ENCODE measurements at places on chromosomes 1 and 21.

GRCh38 chr1:3799976-3800685, 3.8 kb upstream of the LRRC47 start:
- no peak for DNase-seq

DNA sequence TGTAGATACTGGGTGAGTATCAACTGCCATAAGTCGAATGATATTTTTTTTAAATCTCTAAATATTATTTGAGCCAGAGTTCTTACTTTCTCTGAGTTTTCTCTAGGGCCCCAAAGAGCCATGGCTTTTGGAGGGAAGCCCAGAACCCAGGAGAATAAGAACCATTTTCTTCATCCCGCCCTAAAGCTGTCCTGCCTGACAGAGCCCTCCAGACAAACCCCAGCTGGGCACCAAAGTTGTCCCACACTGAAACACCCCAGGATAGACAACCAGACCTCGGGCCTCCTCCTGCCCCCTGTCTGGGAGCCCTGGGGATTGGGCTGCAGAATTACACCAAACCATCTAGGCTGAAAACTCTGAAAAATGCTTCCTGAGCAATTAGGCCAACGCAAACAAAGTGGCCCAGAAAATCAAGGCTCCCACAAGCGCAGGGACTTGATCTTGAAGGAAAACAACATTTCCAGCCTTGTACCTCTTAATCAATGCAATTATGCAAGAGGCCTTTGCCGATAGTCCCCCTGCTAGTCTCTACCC, 113.1 kb downstream of the RRAGC start:
- DNase-seq: no peak

DNA sequence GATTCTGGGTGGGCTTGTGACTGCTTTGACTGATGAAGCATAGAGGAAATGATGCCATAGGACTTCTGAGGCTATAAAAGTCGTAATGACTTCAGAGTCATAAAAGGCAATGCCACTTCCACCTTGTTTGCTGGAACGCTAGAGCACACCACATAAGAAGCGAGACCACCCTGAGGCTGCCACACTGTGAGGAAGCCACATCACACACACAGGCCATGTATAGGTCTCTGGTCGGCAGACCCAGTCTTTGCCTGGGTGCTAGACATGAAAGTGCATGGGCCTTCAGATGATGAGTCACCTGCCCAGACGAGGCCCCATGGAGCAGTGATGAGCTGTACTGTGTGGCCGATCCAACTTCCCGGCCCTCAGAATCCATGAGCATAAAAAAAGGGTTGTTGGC, 14.2 kb upstream of the KANK4 start:
- DNase-seq: no peak

- DNase-seq: no peak
These were observed 1.6 kb downstream of the ABCA4 start for GRCh38 chr1:94119306-94119705.

DNA sequence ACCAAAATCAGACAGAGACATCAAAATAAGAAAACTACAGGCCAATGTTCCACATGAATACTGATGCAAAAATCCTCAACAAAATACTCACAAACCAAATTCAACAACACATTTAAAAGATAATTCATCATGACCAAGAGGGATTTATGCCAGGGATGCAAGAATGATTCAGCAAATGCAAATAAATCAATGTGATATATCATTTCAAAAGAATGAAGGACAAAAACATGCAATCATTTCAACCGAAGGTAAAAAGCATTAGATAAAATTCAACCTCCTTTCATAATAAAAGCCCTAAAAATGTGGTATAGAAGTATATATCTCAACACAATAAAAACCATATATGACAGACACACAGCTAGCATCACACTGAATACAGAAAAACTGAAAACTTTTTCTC, 81.5 kb upstream of the LYPLAL1 start:
- DNase-seq: no peak

- DNase-seq: no peak
These were observed 15.9 kb downstream of the BMP8A start for GRCh38 chr1:39507230-39507928.

GRCh38 chr1:103122983-103123720, 14.8 kb upstream of the COL11A1 start:
- DNase-seq: no peak

DNA sequence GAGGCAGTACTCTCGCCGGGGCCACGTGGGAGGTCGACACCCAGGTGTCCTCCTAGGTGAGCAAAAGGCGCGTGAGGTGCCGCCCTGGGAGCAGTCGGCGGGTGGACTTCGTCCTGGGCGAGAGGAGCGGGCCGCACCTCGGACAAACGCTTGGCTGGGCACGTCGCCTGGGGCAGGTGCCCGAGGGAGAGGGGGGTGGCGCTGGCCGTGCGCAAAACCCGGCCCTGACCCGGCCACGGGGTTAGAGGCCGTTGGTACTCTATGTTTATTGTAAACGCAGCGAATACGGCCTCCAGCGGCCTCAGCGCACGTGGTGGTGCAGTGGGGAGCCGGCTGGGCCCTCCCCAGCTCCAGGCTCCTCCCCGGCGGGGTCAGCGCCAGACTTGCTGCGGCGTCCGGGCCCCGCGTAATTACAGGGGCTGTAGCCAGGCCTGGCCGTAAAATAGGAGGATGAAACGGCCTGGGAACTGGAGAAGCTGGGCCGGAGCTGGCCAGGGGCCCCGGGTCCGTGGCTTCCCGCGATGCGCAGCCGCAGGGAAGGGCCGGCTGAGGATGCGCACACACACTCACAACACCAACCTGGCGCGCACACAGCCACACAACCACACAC, 1.6 kb upstream of the EFNA1 start:
- no peak for DNase-seq

DNA sequence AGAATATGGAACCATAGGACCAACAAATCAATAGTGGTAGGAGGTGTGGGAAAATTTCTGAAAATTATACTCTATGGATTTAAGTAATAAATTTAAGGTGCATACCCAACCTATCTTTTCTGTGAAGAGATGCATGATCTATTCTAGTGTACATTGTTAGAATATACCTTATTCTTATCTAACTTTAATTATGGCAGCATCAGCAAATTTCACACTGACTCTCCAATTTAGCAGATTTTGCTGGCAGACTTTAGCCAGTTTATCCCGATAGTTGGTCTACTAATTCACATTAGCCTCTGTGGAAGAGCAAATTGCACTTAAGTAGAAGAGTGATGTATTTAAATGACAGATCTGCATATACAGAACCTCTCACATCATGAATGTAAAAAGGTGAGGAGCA, 400.0 kb downstream of the PLA2G4A start:
- DNase-seq: no peak

GRCh38 chr1:53172426-53173128, 24.0 kb upstream of the CPT2 start:
- no peak for DNase-seq

- peak; percentile 58 for DNase-seq
These were observed 60.3 kb downstream of the KCNJ6 start for GRCh38 chr21:37855647-37856625.

GRCh38 chr1:244861683-244862082, 2.7 kb downstream of the HNRNPU start:
- no peak for DNase-seq

- DNase-seq: no peak
These were observed 27.6 kb upstream of the CNN3 start for GRCh38 chr1:94954263-94955220.

- peak; percentile 64 for DNase-seq
These were observed 16.7 kb downstream of the CD247 start for GRCh38 chr1:167501515-167502191.

All from vagina (tissue), 2 donors.